ENCODE measurements at places on chromosomes 2 and 18. TPM values are rescaled to one million over a fixed set of nuclear protein-coding genes. Genes with fewer than 3 reads are reported as not detected.

Gene CDCA7
- 0.54 TPM for polyA plus RNA-seq

Gene CD8B2
- polyA plus RNA-seq, result not detected

Gene KLHL29
- 0.17 TPM for polyA plus RNA-seq

Gene ANKRD62
- polyA plus RNA-seq, result not detected

Gene CHRNA1
- not detected for polyA plus RNA-seq

Gene UGT1A10
- not detected for polyA plus RNA-seq

Gene MDH1B
- polyA plus RNA-seq, result not detected

Data from naive B cell (primary cell).